Common myeloid progenitor, CD34-positive (primary cell): ENCODE measurements at places on chromosomes 6 and 20.
A peak's percentile ranks its signal among the peaks of the same experiment; 100 is the strongest.

DNA sequence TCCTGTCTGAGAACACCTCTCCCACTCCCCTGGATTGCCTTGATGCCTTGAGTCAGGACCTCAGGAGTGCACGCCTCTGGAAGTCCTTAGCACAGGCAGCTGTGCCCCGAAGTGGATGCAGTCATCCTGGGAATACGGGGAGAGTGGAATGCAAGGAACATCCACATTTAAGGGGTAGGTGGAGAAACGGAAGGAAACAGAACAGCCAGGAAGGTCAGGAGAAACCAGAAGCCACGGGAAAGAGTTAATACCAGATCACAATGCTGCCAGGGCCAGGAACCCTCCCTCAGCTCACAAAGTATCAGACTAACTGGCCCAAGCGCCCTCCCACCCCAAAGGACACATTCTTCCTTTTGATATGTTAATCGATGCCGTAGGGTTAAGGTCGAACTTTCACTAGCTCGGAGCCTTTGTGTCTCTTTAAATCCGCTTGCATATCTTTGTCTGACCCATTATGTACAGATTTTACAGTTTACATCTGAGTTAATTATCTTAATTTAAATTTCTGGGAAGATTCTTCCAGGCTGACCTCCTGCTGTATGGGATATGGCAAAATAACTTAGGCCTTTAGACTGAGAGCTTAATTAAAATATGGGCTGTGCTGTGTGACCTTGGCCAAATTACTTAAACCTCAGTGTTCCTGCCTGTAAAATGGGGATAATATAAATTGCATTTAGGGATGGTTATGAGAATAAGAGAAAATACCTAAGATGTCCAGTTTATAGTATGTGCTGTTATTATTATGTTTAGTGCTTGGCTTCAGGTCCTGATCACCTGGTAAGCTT is 24.0 kb upstream of the CCND3 start:
- DNase-seq = no peak

DNA sequence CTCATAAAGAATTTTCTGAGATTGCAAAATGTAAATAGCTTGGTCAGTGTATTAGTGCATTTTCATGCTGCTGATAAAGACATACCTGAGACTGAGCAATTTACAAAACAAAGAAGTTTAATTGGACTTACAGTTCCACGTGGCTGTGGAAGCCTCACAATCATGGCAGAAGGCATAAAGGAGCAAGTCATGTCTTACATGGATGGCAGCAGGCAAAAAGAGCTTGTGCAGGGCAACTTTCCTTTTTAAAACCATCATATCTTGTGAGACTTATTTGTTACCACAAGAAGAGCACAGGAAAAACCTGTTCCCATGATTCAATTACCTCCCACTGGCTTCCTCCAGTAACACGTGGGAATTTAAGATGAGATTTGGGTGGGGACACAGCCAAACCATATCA is 112.7 kb upstream of the HDDC2 start:
- DNase-seq = no peak

DNA sequence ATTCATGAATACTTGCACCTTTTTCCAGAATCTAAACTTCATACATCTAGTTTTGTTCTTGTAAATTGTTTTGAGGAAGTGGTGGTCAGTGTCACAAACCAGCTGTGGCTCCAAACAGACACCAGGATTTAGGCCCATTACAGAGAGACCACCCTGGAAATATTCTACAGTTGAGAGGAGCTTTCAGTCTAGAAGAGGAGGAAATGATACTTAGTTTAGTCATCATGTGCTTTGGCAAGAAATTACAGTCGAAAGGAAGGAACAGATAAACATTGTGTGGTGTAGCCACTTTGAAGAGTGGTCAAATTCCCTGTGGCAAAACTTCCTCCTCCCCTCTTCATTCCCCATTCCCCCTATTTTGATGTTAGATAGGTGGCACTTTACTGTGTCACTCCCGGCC is 15.7 kb downstream of the DCBLD1 start:
- no peak for DNase-seq

DNA sequence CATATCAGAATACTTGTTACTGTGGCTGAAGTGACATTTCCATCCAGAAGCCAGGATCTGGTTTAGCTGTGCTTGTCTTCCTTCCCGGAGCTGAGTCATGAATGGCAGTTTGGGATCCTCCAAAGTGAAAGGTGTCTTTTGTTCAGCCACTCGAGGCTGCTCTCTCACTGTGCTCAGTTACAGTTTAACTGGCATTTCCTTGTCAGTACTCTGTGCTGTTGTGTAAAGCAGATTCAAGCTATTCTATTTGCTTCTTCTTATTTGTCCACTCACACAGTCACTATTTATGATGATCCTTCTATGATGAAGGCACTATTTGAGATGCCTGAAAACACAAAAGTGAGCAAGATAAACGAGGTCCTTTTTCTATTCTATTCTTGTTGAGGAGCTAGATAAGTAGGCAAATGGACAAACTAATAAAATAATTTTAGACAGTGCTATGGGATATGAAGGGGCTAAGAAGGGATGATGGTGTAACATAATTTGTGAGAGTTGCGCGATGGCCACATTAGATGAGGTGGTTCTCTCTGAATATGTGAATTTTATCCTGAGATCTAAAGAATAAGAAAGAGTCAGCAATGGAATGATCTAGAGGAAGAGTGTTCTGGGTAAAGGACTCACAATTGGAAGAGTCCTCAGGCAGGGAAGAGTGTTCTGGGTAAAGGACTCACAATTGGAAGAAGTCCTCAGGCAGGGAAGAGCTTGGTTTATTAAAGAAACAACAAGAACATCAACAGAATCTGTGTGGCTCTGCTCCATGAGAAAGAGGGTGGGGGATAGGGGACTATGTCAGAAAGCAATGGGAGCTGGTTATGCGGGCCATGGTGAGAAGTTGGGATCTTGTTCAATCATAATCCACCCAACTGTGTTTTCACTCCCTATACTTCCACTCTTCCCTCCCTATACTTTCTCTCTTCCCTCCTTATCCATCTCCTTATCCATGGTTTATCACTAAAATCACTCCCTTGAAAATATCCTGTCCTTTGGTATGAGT is 40.1 kb downstream of the CYP24A1 start:
- no peak for DNase-seq

GRCh38 chr6:168165891-168166290 is 86.9 kb upstream of the FRMD1 start:
- no peak for DNase-seq

GRCh38 chr20:10171864-10172751 is 46.5 kb upstream of the SNAP25 start:
- DNase-seq = peak; percentile 86

DNA sequence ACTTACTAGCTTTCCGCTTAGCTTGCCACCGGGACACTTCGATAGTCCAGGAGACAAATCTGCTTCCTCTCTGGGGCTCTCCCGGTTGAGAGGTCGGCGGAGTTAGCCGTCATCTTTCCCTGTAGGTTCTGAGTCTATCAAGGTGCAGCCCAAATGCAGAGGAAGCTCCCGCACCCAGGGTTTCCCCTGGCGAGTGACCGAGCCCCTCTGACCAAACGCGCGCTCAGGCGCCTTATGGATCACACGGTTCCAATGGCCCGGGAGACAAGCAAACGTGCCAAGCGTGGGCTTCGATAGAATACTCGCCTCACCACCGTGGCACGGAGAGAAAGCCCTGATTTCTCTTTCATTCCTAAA is 15.8 kb upstream of the FOXC1 start:
- DNase-seq = no peak

- DNase-seq = no peak
Measured at GRCh38 chr6:136640132-136640915, 90.1 kb upstream of the MAP7 start.

DNA sequence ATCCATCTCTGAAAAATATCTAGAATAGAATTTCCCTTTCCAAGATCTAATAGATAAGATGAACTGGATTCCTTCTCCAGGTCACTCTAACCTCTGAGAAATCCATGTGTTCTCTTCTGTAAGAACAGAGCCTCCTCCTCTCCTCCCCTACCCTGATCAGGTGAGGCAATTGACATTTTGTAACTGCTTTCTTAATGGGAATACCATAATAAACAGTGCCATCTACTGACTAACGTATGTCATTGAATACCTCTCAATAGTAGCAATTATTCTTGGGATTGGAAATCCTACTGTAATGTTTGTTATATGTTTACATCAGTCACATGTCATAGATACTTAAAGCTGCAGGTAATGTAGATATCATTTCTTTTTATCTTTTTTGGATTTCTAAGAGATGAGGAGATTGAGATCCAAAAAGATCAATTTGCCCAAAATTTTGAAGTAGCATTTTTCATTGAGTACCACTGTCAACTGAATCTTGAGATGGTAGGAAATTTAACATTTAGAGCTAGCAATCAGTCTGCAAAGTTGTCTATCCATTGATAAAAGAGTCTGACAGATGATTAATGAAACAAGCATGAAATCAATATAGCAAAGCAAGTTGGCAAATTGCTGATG is 365.8 kb upstream of the HSF2 start:
- DNase-seq = peak; percentile 50

DNA sequence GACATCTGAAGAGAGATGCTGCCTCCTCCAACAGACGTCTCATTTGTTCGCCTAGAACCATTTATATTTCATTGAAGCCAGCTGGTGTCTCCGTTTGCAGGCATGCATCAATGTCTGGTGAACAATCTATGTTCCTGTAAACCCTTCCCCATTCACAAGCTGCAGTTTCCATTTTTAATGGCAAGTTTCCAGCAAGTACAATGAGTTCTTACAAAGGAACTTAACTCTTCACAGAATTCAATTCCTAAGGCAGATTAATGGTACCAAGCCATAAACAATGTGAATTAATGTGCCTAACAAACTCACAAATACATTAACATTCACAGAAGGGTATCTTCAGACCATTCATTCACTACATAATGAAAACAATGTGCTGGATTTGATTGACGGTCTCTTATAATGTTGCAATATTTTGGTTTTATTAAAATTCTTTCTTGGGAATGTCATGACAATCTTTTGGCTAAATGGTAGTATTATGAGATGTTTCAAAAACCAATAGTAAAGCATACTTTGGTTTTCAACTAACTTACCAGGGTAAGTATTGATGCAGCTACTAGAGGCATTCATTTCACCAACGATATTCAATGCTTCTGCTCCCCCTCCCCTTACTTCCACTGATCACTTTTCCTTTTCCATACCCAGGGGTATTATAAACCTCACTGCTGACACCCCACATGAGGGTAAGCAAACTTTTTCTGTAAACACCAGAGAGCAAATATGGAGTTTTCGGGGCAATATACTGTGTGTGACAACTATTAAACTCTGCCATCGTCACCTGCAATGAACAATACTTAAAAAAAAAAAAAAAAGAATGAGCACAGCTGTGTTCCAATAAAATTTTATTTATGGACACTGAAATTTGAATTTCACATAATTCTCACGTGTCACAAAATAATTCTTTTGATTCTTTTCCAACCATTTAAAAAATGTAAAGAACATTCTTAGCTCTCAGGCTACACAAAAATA is 4.2 kb downstream of the AKIRIN2 start:
- peak; percentile 70 for DNase-seq

DNA sequence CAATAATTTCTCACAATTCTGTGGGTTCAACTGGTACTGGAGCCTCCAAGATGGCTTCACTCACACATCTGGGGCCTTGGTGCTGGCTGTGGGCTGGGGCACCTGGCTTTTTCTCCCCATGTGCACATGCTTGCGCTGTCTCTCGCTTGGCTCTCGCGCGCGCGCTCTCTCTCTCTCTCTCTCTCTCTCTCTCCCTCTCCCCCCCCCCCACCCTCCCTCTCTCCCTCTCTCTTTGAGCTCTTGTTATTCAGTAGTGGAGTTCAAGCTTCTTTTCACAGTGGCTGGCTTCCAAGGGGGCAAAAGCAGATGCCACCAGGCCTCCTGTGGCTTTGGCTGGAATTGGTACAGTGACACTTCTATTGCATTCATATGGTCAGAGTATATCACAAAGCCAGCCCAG is 10.8 kb upstream of the TBCC start:
- DNase-seq = no peak

DNA sequence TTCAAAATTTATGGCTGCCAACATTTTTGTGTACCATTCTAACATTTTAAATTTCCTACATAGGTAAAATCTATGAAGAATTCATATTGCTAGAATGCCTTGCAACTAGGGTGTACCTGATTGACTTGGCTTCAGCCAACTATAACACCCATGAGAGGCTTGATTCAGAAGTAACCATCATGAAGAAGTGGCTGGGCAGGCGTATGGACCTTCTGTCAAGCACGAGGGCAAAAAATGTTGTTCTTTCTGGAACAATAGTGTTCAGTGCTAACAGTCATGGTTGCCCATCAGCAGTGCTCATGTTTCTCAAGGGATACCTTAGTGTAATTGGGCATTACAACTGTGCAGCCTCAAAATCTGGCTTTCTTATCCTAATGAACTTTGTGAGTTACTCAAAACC is 42.9 kb downstream of the ID4 start:
- DNase-seq = no peak

GRCh38 chr6:46042355-46042999 is 26.8 kb upstream of the CLIC5 start:
- DNase-seq = peak; percentile 54

- no peak for DNase-seq
Measured at GRCh38 chr20:8854571-8854970, 214.3 kb upstream of the PLCB4 start.

DNA sequence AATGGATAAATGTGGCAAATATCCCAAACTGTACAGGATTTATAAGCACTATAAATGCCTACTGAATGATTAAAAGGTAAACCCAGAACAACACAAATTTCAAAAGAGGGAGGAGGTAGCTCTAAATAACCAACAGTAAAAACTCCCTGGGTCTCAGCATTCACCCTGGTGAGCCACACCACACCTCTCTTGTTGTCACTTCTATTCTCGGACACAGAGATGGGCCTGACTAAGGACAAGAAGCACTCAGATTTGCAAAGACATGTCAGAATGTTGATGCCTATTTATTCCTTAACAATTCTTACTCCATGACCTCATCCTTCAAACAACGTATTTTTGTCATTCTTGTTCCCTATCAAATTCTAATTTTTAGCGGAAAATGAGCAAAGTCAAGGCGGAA is 14.7 kb downstream of the TNFRSF21 start:
- DNase-seq = no peak

- no peak for DNase-seq
Measured at GRCh38 chr6:22717915-22718314, 148.5 kb downstream of the HDGFL1 start.

- no peak for DNase-seq
Measured at GRCh38 chr6:85612690-85613474, 19.2 kb upstream of the SNX14 start.

- DNase-seq = no peak
Measured at GRCh38 chr20:32140603-32141002, 31.1 kb downstream of the TM9SF4 start.

GRCh38 chr6:71531006-71531405 is 242.4 kb downstream of the OGFRL1 start:
- no peak for DNase-seq

GRCh38 chr6:159606786-159607185 is 86.3 kb downstream of the SOD2 start:
- no peak for DNase-seq

DNA sequence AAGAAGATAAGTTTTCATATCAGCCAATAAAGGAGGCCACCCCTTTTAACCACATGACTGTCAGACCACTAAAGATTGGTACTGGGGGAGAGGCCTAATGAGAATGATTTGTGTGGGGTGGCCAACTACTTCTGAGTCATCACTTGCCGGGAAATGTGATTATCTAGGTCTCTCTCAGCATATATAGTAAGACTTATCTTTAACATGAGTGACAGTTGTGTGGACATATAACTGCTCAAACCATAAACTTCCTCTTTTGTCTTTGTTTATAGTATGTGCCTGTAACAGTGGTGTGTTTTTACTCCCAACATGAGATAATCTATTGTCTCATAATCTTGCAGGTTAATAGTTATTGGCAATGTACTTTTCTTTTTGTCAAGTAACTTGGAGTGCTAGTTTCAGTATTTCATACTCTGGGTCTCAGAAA is 312.4 kb downstream of the CDKAL1 start:
- peak; percentile 57 for DNase-seq
